ENCODE measurements at places on chromosomes 6 and 20.

GRCh38 chr20:2918096-2919049, 45.1 kb downstream of the PTPRA start:
- DNase-seq, result no peak

DNA sequence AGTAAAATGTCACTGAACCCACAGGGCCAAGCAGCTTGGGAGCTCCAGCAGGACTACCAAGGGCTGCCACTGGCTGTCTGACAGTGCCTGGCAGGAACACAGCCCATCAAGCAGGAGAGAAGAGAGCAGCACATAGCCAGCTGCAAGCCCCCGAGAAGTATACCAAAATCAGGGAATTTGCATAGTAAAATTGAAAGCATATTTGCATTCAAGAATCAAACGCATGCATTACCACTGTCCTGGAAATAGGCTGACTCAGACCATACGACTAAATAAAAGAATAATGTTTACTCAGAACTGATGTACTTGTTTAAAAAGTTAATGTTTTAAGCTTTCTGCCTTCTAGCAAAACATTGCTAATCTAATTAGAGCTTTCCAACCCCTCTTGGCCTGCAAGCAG, 298.1 kb downstream of the TFAP2B start:
- DNase-seq, result no peak

DNA sequence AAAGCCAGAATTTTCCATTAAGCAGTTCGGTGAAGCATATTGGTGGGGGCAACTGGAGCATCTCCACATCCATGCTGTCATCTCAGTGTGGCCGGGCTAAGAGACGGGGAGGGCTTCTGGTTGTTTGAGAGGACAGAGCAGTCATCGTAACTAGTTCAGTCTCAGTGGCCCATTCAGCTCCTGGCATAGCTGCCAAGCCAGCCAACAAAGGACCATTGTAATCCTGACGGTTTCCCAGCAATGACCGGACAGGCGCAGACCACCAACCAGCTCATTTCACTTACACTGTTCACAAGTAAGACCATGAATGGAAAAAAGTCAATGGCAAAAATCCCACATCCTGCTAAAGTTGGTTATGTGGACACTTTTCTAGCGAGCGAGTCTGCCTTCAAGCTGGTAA, 14.9 kb upstream of the HDDC2 start:
- DNase-seq, result no peak

GRCh38 chr6:38671885-38672467, 31.0 kb downstream of the GLO1 start:
- DNase-seq, result peak; percentile 72

GRCh38 chr6:97177905-97178304, 105.1 kb downstream of the MMS22L start:
- DNase-seq, result no peak

DNA sequence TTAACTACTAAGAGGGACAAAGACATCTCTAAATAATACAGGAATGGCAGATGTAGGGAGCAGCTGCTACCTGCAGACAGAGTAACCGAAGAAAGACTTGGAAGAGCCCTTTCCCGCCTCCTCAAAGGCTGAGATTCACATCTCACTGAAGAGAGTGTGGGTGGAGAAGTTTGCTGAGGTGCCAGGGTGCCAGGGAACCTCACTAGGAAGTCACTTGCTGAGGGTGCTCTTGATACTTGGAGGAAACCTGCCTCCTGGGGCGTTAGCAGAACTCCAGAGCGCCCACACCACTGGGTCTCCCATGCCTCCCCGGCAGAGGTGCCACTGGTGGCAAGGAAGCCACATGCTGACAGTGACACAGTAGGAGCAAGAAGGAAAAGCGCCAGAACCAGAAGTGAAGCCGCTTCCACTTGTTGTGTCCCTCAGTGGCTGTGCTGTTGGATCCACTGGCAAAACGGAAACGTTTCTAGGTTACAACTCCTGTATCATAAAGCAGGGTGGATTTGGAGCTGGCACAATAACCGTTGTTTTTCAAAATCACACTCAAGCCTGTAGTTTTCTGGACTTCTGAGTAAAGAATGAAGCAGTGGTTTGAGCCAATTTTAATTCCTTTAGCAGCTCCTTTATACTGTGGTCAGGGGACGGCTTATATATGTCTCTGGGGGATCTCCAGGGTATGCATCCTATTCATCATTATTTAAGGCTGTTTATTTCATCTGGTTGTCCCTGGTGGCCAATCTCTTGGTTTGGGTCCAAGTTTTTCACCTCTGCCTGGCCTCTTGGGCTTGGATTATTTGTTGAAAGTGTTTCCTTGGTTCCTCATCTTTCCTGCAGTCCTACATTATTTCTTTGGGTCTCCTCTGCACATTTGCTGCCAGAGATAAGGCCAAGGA, 64.5 kb downstream of the CDC5L start:
- no peak for DNase-seq

- no peak for DNase-seq
These were observed 330.3 kb upstream of the PRDM1 start for GRCh38 chr6:105755885-105756284.

GRCh38 chr20:5488823-5489222, 172.1 kb upstream of the PROKR2 start:
- no peak for DNase-seq

DNA sequence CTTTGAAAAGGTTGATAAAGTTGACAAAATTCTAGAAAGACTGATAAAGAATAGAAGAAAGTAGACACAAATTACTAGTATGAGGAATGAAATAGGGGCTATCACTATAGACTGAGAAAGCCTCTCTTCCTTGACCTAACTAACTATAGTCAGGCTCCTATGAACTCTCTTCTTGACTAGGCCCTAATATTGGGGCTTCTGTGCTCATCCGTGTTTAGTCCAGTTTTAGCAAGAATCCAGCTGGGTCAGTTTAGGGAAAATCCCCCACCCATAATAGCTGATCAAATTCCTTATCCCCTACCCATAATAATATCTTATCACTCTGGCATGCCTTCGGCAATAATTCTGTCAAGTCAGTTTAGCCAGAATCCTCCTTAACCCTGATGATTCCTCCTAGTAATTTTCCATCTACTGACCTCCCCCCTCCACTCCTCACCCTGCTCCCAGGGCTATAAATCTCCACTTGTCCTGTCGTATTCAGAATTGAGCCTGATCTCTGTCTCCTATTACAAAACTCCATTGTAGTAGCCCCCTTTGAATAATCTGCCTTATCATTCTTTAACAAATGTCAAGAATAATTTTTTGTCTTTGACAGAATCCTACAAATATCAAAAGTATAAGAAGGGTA, 138.1 kb downstream of the TFAP2A start:
- DNase-seq, result no peak

DNA sequence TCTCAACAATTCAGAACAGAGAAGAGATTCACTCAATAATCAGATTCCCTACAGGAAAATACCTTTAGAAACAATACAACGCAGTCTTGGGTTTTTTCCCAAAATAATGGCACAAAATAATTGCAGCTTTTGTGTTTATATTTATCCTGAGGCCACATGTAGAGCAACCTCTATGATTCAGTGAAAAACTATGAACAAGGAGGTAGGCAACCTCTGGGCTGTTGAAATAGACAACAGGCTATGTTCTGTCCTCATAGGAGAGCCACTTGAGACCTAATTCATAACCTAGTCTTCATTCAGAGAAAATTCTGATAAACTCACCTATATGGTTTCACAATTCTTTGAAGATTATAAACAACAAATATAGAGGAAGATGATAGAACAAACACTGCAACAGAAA, 118.3 kb downstream of the KHDC1L start:
- DNase-seq, result no peak

GRCh38 chr20:40463171-40463570, 225.9 kb downstream of the MAFB start:
- no peak for DNase-seq
